ENCODE measurements at places on chromosomes 11 and 22.

DNA sequence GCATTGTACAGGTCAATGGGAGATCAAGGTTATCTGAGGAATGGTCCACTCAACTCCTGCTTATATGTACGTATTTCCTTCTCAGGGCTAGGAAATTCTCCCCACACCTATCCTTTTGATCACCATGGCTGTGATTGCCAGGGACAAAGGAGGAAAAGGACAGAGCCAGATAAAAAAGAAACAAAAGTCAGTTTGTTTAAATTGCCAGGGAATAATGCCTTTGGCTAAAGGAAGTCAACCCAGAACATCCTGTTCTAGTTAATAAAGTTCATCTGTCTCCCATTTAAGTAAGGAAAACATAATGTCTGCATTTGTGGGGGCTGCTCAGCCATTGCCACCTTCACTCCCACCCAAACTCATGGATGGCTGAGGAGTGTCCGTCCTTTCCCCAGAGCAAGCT lies 124.7 kb downstream of the ME3 start:
- no peak for DNase-seq

- no peak for DNase-seq
Measured at GRCh38 chr11:40338739-40339138, 1120.7 kb downstream of the LRRC4C start.

DNA sequence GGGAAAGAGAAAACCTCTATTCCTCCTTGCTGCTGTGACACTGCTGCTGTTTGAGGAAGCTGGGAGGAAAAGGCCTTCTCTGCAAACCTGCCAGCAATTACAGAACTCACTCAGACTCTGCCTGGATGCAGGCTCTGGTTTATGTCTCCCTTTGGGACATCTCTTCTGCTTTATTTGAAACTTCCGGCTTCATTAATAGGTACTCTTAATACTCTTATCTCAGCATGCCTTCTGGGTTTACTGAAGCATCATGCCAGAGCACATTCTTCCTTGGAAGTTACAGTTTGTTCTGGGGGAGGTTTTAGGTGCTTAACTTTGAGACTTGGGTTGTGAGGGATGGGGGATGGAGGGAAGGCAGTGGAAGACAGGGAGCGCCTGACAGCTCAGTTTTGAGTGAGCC lies 79.9 kb downstream of the NAV2 start:
- DNase-seq: no peak

- no peak for DNase-seq
Measured at GRCh38 chr11:74280494-74280893, 30.9 kb downstream of the P4HA3 start.

- DNase-seq: peak; percentile 91
Measured at GRCh38 chr11:65492637-65493366, 6.0 kb upstream of the MALAT1 start.

DNA sequence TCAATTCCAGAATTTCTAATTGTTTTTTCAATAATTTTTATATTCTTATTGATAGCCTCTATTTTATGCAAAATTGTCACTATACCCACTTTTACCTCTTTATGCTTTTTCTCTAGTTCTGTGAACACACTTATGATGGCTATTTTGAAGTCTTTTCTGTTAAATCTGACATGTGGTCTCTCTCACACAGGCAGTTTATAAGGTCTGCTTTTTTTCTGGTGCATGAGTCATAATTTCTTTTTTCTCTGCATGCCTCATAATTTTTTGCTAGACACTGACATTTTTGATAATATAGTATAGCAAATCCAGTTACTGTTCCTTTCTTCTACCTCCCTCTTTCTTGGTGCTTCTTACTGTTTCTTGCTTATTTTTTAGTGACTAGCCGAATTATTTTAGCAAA lies 36.0 kb downstream of the ZBTB44 start:
- DNase-seq: no peak

- DNase-seq: no peak
Measured at GRCh38 chr11:77449060-77449521, 24.8 kb downstream of the PAK1 start.

DNA sequence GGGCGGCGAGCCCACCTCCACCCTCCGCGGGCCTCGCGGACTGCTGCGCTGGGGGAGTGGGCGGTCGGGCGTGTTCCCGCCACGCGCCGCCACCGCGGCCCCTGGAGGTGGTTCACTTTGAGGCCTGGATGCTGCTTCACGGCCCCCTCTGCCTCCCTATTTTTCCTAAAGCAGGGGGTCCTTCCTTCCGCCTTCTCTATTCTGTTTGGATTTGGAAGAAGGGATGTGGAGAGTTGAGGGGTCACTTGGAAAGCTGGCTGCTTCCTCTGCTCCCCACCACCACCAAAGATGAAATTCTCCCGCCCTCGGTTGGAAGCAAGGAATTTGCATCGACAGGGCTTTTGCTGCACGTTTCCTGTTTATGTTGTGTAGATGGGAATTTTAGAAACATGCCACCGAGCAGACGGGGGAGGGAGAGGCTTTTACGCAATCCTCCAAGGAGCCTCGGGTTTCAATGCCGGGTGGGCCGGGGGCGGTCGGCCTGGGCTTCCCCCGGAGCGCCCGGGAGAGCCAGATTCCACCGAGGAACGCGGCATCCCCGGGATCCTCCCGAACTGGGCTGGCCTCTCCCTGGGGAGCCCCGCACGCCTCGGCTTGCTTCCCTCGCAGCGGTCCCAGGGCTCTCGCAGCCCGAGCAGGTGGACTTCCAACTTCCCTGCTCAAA lies 403 bp upstream of the SBF2 start:
- DNase-seq: no peak

GRCh38 chr11:65454311-65454695 lies 31.7 kb downstream of the NEAT1 start:
- no peak for DNase-seq

- DNase-seq: no peak
Measured at GRCh38 chr11:42595876-42596275, 715.9 kb upstream of the API5 start.

DNA sequence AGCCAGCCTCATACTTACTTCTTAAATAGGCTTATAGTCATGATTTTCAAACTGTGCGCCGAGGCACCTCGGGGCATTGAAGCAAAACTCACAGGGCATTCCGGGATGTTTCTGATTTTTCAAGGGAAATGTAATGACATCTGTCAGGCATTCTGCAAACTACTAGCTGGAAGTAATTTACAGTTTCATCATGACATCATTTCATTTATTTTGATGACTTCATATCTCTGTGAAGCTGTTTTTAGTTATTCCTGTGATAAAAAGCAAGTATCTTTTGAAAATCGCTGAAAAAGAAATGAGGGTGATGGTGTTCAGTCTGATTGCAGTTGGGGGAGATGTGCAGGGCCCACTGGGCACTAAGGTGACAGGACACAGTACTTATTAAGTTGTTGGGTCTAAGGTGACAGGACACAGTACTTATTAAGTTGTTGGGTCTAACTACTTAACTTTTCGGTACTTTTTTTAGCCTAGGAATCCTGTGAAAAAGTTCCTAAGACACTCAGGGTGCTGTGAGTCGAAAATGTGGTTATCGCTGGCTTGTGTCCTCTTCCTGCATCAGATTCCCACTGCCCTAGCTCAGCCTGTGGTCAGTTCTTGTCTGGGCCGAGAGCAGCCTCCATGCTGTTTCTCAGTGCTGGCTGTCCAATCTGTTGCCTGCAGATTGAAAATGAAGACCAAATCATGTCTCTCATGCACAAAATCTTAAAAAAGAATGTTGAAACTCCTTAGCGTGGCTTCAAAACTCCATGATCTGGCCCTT lies 42.6 kb downstream of the APLP2 start:
- DNase-seq: no peak

DNA sequence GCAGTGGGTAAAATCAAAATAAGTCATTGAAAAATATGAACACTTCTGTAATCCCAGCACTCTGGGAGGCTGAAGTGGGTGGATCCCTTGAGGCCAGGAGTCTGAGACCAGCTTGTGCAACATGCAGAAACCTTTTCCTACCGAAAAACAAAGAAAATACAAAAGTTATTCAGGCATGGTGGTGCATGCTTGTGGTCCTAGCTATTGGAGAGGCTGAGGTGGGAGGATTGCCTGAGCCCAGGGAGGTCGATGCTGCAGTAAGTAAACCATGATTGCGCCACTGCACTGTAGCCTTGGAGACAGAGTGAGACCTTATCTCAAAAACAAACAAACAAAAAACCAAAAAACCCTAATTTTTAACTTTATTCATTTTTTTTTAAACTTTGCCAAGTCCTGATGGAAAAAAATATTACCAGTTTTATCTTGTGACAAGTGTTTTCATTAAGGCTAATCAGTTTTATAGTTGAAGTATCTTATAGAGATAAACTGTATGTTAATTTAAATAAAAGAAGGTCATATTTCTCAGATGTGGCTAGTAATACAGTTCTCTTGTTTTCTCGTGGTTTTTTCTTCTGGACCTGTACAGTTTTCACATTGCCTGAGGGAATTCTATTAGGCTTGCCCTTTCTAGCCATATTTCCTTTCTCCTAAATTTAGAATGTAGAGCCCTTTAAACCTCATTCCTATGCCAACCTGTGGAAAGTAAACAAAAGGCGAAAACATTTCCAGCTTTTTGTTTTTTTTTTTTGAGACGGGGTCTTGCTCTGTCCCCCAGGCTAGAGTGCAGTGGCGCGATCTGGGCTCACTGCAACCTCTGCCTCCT lies 9.4 kb downstream of the HIPK3 start:
- DNase-seq: no peak

All from hematopoietic multipotent progenitor cell treated with erythropoietin and hydrocortisone succinate and interleukin-3 and kit ligand, for 17 days (in vitro differentiated cells).